ENCODE measurements at places on chromosomes 7 and 10. TPM values are rescaled to one million over a fixed set of nuclear protein-coding genes. Genes with fewer than 3 reads are reported as not detected.

Gene SGCE
- 36.4 TPM for total RNA-seq

Gene SPDYE1
- total RNA-seq: not detected

Gene SLC16A12
- 1.6 TPM for total RNA-seq

Gene FAM13C
- 3.3 TPM for total RNA-seq

Gene SLC16A9
- total RNA-seq: 0.18 TPM

DNA sequence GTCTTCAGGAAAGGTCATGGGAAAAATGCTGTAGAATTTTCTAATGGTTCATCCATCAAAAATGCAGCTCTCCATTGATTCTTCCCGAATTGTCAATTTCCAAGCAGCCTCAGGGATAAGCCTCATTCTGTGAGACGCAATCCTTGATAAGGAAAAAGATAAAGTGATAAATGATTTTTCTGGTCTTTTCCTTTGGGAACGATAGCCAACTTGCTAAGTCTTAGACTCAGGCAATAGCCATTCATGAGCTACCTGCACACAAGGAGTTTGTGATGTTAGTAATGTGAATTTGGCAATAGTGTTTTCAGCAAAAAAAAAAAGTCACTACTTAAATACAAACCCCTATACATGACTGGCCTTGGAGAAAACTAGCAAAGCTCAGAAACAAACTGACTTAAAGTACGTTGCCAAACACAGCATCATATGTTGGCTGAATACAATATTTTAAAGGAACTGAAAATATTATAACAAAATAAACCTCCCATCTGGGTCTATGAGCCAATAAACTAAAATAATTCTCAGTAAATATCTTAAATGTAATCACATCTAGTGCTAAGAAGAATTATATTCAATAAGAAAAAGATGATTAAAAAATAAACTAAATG lies 75.5 kb downstream of the KLF6 start:
- DNase-seq: no peak

DNA sequence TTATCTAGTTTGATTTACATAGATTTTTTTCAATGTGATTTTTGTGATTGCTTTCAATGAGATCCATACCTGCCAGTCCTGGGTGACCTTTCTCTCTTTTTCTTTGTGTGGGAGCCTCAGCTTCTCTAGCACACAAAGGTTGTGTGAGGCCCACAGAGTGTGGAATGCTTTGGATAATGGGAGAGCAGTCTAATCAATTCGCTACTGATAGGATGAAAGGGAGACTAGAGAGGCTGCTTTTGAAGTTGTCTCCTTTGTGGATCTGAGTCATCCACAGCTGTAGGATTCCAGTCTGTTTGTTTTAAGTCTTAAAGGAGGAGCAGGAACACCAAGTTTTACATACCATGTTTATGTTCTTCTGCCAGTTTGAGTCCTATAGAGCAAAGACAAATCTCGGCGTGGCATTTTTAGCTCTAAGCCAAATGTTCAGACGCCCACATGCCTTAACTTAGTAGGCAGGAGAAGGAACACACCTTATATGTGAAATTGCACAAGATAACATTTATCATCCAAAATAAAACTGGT lies 330.0 kb downstream of the ARL4A start:
- peak; percentile 88 for DNase-seq

- peak; percentile 100 for DNase-seq
Observed at GRCh38 chr10:14588084-14588937, 186.4 kb downstream of the FAM107B start.

DNA sequence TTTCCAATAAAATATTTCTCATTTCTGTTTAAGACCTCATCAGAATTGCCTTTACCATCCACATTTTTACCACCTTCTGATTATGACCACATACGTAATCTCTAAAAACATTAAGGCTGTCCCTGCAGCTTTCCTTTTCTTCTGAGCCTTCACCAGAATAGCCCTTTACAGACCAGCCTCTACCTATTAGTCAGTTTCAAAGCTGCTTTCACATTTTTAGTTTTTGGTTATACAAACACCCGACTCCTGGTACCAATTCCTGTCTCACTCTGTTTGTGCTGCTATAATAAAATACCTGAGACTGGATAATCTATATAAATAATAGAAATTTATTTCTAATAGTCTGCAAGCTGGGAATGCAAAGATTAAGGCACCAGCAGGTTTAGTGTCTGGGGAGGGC lies 15.4 kb upstream of the GTF2IRD1 start:
- no peak for DNase-seq

DNA sequence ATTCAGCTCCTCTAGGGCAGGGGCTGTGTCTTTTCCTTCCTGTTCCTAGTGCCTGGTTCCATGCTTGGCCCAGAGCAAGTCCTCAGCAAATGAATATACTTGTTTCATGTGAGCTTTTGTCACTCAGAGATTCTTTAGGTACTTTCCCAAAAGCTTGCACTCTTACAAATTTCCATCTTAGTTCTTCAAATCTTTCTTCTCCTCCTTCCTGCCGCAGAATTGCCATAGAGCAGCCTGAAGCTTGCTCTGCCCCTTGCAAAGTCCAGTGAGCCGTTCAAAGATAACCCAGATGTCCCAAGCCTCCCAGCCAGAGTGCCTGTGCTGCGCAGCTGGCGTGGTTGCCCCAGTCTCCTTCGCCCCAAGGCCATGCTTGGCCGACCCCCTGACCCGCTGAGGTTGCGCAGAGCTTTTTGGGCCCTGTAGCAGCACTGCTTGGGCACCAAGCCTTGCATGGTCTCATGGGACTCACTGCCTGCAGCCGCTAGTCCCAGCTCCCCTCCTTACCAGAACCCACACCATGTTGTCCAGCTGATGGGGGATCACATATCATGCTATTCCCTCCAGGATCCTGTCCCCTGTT lies 20.7 kb downstream of the CHST3 start:
- no peak for DNase-seq

DNA sequence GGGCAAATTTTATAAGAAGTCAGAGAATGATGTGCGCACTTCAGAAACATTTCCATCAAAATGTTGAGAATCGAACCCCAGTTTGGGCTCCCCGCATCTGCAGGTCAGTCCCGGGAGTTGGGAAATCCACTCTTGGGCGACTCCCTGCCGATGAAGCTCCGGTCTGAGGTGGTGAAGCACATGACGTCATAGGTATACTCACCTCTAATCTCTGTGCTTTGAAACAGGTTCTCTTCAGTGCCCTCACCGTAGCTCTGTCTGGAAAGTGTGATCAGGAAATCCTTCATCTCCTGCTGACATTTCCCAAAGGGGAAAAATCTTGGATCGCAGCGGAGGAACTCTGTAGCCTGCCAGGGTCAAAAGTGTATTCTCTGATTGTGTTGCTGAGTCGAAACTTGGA lies 138.5 kb downstream of the ABCA13 start:
- DNase-seq: no peak

GRCh38 chr10:49362596-49363260 lies 33.2 kb downstream of the DRGX start:
- DNase-seq: no peak

DNA sequence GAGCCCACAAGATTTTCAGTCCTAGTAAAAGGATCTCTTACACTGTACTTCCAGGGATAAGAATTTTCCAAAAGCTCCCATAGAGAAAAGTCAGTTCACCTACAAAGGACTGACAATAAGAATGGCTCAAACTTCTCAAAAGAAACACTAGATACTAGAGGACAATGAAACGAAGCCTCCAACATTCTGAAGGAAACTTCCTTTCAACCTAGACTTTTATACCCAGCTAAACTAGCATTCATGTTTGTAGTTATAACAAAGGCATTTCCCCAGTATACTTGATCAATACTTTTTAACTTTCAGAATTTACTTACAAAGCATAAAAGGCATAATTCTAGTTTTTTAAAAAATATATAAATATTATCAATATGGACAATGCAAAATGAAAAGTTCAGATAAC lies 41.0 kb upstream of the DNAAF5 start:
- DNase-seq: no peak

GRCh38 chr7:7696458-7697119 lies 21.8 kb downstream of the RPA3 start:
- peak; percentile 51 for DNase-seq

DNA sequence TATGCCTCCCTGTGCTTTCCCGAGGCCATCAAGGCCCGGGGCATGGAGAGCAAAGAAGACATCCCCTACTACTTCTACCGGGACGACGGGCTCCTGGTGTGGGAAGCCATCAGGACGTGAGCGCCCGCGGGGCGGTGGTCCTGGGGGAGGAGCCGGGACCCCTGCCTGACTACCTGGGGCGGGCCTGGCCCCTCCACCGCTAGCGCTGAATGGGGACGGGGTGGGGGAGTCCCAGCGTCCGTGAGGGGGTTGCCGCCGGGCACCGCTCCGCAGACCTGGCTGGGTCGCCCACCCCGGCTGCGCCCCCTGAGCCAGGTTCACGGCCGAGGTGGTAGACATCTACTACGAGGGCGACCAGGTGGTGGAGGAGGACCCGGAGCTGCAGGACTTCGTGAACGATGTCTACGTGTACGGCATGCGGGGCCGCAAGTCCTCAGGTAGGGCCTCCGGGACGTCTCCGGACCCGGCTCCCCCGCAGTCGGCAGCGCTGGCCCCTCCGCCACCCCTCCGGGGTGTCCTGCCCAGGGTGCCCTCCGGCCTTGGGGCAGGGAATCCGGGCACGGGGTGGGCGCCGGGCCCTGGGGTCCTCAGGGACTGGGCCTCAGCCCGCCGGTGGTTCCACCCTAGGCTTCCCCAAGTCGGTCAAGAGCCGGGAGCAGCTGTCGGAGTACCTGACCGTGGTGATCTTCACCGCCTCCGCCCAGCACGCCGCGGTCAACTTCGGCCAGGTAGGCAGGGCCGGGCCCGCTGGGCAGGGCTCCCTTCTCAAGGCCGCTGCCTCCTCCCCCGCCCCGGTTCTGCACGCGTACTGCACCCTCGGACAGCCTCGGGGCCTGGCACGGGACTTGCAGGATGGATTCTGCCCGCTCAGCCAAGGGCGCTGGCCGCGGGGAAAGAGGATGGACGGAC lies 69.3 kb downstream of the ALOX5 start:
- DNase-seq: no peak

GRCh38 chr10:70085975-70086613 lies 33.4 kb downstream of the MACROH2A2 start:
- no peak for DNase-seq

DNA sequence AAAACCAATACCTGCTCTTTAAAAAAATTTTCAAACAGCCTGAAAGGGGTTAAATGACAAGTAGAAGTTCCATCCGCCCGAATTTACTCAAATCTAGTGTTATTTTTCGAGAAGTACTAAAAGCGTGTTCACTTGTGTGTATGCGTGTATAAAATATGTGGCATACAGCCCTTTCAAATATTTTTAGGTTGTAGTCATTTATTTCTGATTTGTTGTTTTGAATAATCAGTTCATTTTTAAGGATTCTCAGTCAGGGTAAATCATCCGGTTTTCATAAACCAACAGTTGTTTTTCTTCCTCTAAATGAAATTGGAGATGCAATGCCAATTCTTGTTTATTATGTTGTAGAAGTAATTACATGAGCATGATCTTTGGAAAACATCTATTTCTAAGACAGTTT lies 6.9 kb upstream of the SUN1 start:
- DNase-seq: peak; percentile 74

Measured in IMR-90 (cell line).